Adrenal gland (tissue), 19 donors: ENCODE measurements at places on chromosomes 12 and 14. TPM values are rescaled to one million over a fixed set of nuclear protein-coding genes. Genes with fewer than 3 reads are reported as not detected.

DNA sequence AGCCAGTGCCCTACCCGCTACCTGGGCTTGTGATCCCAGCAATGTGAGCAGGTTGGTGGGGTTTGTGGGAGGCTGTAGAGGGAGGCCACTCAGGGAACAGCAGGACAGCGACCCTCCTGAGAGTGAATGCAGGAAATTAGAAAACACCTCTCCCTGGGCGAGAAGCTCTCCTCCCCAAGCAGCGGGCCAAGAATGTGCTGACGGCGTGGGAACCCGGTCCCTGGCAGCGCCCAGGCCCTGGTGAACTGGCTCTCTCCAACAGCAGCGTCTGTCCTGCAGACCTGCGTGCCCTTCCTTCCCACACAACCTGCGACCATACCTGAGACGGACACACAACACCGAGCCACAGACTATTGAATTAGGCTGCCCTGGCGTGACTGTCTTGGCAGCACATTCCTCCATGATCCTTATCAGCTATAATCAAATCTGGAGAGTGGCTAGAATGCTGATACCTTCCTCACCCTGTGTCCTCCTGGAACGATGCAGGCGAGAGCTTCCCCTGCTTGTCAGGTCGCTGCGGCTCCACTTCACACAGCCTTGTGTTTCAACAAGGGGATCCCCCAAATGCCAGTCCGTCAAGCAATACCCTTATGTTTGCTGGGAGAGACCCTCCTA is 114.8 kb upstream of the GSC start:
- DNase-seq, result no peak

GRCh38 chr12:12872139-12872933 is 19.0 kb upstream of the GPRC5A start:
- no peak for DNase-seq

GRCh38 chr12:42015051-42015461 is 129.6 kb downstream of the GXYLT1 start:
- no peak for DNase-seq

DNA sequence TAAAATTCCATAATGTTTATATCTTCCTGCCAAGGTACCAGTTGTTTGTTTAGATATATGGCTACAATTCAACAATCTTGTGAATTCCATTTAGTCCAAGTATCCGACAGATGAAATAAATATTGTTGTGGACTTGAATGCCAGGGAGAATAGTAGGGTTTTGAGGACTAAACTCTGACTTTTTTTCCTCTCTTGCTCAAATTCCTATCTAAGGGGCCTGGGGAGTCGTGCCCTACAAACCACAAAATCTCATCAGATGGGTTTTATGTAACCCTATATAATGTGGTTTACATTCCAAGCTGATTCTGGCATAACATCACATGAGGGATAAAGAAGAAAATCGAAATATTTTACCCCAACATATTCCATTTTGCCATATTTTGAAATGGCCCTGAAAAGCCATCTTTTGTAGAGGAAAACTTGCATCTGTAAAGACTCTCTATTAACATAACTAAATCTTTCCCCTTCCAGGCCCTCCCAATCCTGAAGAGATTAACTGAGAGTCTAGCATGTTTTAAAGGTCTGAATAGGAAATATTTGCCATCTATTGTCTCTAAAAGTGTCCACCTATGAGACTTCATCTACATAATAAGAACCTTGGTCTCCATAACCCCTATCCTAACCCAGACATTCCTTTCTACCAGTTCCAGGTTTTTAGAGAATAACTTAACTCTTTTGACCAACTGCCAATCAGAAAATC is 184.7 kb upstream of the KITLG start:
- DNase-seq, result no peak

DNA sequence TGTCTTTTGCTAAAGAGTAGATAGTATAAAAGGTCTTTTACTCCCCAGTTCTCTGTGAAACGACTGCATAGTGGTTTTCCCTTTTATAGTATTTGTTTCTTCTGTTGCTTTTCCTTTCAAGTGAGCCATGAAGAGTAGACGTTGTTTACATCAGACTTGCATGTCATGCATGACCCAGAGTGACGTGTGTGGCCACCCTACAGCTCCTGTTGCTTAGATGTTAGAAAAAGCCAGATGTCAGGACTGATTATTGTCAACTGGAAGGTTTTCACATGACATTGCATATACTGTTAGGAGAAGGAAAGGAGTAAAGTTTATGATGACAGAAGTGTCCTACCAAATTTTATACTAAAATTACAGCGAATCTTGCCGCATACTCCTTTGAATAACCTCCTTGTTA is 1.3 kb upstream of the RD3L start:
- no peak for DNase-seq

ACACB gene
- total RNA-seq, result 61.9 TPM

GDF3 gene
- 0.61 TPM for total RNA-seq

VASH1 gene
- 26.8 TPM for total RNA-seq
